Stimulated activated CD4-positive, alpha-beta T cell treated with anti-CD3 and anti-CD28 coated beads, TNF-alpha, amount 100 ng/mL, for 1 hour (primary cell): ENCODE measurements at places on chromosomes 3 and 15.

GRCh38 chr3:104520228-104520655 is 846.5 kb upstream of the ALCAM start:
- no peak for DNase-seq

DNA sequence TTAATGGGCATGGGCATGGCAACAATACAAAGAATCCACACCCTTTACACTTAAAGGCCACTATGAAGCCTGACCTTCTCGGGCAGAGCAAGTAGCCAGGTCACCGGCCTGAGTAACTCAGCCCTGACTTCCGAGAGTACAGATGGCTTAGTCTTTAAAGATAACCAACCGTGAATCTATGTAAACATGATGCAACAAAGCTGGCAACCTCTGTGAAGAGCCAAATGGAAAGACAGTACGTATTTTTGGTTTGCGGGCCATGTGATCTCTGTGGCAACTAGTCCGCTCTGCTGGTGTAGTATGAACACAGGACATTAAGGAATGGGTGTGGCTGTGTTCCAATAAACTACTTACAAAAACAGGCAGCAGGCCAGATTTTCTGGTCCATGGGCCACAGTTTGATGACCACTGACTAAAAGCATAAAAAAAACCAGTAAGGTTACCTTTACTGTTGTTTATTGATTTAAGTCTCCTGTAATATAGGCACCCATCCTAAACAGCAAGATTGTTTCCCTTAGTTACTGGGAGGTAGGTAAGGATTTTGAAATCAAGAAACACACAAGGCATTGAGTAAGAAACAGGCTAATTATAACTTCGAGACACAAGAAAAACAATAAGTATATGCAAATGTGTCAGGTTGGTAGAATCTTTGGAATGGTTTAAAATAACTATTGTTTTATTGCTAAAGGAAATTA is 14.5 kb downstream of the RIOX2 start:
- DNase-seq = no peak

DNA sequence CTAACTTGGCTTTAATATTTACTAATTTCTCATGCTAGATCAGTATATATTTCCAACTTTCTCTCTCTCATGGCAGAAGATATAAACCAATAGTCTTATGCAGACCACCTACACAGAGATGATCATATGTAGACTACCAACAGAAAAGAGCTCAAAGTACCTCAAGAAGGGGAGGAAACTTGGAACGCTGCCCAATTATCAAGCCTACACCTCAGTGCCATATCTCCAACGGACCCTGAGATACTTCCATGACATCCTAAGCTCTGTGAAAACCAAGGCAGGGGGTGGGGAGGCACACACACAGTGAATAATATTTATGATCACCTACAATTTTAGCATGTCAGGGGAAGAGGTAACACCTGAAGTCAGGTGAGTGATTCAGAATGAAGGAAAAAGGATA is 100.6 kb downstream of the STAG1 start:
- no peak for DNase-seq

- no peak for DNase-seq
These were observed 429.4 kb downstream of the NTRK3 start for GRCh38 chr15:87827131-87827530.

DNA sequence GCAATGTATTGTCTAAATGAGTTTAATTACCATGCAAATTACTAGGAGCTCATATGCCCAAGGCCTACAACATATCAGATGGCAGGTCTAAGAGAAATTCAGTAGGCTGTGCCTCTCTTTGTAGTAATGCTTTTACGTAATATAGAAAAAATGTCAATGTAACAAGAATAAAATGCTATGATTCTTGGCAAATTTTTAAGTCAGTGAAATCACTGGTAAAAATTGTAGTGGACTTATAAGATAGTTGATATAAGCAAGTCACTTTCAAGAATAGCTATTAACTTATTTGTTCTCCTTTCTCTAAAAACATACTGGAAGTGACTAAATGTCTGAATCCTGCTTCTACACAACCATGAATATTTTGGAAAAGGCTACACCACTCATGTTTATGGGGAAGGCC is 707.8 kb downstream of the TUSC7 start:
- DNase-seq = no peak

DNA sequence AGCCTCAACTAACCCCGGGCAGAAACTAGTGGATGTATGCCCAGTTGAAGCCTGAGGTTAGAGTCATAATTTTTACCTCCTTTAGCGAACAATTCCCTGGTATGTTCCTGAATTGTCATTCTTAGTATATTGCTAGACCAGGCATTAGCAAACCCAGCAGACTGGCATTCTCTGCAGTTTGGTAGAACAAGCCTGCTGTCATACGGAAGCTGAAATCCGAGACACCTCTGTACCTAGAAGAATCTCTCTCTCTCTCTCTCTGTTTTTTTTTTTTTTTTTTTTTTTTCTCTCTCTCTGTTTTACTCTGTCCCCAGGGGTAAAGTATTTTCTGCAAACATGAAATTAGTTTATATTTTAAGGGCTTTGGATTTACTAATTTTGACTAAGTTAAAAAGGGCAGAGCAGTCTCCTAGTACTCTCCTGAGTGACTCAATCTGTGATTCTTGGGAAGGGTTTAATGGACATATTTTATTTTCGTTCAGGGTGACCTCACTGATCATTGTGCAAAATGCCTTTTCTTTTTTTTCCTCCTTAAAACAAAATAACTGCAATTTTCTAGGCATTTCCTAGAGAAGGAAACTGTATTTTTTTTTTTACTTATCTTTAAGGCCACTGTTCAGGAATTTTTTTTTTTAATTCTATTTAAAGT is 133.6 kb upstream of the ICE2 start:
- DNase-seq = no peak

DNA sequence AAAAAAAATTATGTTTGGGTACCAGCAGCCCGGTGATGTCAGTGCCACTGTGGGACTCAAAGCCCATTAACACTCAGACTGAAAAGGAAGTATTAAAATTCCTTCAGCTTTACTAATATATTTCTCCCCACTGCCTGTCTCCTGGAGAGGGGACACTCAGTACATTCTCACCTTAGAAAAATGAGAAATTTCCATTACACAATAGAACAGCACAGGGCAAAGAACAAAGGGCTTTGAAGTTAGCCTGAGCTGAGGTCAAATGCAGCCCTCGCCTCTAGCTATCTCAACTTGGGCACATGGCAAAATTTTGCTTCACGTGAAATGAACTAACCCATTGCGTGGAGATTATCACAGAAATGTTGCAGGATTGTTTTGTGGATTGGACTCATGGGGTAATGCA is 80.8 kb downstream of the RARB start:
- no peak for DNase-seq
